ENCODE measurements at places on chromosomes 5 and 9. TPM values are rescaled to one million over a fixed set of nuclear protein-coding genes. Genes with fewer than 3 reads are reported as not detected.

GRCh38 chr9:127213859-127214258, 50.7 kb upstream of the GARNL3 start:
- DNase-seq: no peak

DNA sequence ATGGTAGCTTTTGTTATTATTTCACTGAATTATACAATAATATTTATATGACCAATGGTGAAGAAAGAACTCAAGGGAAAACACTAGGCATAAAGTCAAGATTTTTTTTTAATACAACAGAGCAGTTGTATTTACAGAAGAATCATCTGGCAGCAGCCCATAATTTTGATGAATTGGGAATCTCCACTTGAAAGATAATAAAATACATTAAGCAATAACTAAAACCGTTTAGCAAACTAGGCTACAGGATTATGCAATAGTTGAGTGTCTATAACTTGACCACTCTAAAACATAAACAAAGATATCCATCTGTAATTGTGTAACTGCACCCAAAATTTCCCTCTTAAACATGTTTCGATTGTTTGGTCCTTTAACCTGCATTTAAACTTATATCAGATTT, 80.8 kb downstream of the SNCAIP start:
- no peak for DNase-seq

Gene NAIF1
- 12.0 TPM for total RNA-seq

- no peak for DNase-seq
Measured at GRCh38 chr5:60185231-60186099, 291.9 kb upstream of the PDE4D start.

GRCh38 chr5:96835791-96836191, 28.0 kb upstream of the ERAP1 start:
- no peak for DNase-seq

Gene IGIP
- 4.8 TPM for total RNA-seq
